ENCODE measurements at places on chromosomes 3 and 15. TPM values are rescaled to one million over a fixed set of nuclear protein-coding genes. Genes with fewer than 3 reads are reported as not detected.

DNA sequence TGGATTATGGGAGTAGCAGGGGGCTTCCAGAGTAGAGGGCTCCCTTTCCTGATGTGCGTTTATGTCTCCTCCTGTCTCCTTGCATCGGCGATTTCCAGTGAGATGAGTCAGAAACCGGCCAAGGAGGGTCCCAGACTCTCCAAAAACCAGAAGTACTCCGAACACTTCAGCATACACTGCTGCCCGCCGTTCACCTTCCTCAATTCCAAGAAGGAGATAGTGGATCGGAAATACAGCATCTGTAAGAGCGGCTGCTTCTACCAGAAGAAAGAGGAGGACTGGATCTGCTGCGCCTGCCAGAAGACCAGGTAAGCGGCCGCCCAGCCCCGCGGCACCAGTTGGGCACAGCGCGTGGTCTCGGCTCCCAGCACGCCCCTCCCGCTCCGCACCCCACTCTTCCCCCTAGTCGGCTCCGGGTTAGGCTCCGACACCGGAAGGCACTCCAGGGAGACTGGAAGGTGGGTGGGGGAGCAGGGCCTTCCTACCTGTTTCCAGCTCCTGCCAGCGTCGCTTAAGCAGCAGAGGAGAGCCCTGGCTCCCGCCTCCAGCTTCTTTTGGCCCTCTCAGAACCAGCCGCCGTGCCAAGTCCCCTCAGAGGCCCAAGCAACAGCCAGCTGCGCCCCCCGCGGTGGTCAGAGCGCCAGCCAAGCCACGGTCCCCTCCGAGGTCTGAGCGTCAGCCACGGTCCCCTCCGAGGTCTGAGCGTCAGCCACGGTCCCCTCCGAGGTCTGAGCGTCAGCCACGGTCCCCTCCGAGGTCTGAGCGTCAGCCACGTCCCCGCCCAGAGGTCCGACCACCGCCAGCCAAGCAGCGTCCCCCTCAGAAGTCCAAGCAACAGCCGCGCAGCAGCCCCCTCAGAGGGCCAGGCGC lies 34.7 kb downstream of the MOBP start:
- DNase-seq: no peak

- DNase-seq: no peak
These were observed 14.9 kb downstream of the CBLB start for GRCh38 chr3:105853801-105854432.

Gene CEMIP
- total RNA-seq: 0.60 TPM

GRCh38 chr3:187725653-187726370 lies 19.5 kb downstream of the BCL6 start:
- DNase-seq: no peak

Gene GOLGA6D
- 0.73 TPM for total RNA-seq
